ENCODE measurements at places on chromosomes 6 and 20. TPM values are rescaled to one million over a fixed set of nuclear protein-coding genes. Genes with fewer than 3 reads are reported as not detected.

- DNase-seq: no peak
Measured at GRCh38 chr20:4324611-4325243, 309.4 kb upstream of the RNF24 start.

GRCh38 chr6:64280569-64280968 lies 645.0 kb downstream of the PHF3 start:
- DNase-seq: no peak

GRCh38 chr6:147837540-147837939 lies 329.1 kb downstream of the SAMD5 start:
- no peak for DNase-seq

DNA sequence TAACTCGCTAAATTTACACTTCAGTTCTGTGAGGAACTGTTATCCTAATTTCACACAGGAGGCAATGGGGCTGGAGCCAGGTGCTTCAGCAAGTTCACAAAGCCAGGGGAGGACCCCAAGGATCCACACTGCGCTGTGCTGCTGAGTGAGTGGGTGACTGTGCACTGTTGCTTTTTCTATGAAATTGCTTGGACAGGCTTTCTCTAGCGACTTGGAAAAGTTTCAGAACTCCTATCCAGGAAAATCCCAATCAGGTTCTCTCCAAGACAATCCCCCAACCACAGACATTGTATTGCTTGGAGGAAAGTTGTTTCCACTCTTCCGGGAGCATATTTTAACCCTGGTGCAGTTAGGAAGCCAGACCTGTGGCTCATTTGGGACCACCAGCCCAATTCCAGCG lies 175.9 kb upstream of the CST7 start:
- DNase-seq: no peak

DNA sequence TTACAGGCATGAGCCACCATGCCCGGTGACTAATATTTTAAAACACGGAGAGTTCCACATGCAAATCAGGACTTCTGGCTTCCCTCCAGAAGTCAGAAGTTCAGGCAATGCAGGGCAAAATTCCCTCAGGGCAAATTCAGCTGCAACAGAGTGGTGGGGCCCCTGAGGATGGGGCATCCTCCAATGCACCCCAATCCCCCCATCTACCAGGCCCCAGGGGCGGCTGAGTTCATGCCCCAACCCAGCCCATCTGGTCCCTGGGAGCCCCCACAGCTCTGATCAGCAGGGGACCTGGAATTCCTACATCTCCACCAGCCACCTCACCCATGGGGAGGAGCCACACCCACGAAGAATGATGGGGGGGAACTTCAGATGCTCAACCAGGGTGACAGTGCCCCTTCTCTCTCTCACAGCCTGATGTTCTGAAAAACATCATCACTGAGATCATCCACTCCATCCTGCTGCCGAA lies 22.6 kb downstream of the BPIFB1 start:
- DNase-seq: no peak

Gene TMEM244
- not detected for polyA plus RNA-seq
